ENCODE measurements at places on chromosomes 3 and 15.

- peak; percentile 43 for DNase-seq
These were observed at the start of gene GATM for GRCh38 chr15:45378149-45378912. TSS of gene GATM (minus strand) at chr15:45378544. CDS start at chr15:45378453, 91 bp downstream.

- DNase-seq: no peak
These were observed 205.6 kb downstream of the FEZF2 start for GRCh38 chr3:62167566-62168262.

- no peak for DNase-seq
These were observed 35.4 kb downstream of the CD200R1L start for GRCh38 chr3:112811131-112811884.

- no peak for DNase-seq
These were observed 143.1 kb downstream of the NR2F2 start for GRCh38 chr15:96473556-96473955.

- DNase-seq: no peak
These were observed 133.6 kb downstream of the PLD1 start for GRCh38 chr3:171676601-171677175.

DNA sequence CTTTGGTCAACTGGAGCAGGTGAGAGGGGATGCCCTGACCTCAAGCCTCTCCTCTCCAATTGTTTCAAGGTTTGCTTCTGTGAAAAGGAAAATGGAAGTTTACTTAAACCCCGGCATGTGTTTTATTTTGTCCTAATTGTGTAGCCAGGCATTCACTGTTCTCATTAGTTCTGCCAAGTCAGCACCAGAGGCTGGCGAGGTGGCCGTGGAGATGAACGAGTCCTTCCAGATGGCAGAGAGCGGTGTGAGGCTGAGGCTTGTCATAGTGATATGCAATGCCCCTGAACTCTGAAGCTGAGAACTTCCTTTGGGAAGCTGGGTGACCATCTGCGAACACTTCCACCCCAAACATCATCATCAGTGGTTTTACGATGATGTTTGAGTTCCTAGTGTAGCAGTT lies 199.6 kb downstream of the TJP1 start:
- no peak for DNase-seq

GRCh38 chr3:140274429-140274828 lies 339.4 kb downstream of the CLSTN2 start:
- DNase-seq: no peak

DNA sequence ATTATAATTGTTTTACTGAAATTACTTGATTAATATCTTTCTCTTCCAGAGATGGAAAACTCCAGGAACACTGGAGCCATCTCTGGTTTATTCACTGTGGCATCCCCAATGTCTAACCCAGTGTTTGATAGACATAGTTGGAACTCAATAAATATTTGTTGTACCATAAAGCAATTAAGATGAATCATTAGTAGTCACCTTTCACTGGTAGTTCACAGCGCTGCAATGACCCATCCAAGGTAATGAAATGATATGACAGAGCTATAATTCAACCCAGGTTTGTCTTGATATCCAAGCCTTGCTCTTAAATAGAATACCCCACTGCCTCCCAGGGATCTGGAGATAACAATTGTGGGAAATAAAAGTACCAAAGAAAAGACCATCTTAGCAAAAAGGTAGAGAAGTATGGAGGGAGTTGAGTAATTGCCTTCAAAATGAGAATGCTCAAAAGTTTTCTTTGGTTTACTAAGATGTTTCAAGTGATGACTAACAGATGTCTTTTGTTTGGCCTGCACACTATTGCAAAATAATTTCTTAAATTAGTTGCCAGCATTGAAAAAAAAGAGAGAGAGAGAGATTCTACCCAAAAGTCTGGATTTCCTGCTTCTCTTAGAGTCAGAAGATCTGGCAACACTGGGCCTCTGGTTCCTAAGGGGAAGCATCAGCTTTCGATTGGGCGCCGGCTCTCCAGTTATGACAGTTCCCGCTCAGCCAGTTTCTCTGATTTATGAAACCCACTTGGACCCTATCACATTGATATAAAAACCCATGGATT lies 348.5 kb downstream of the ERC2 start:
- no peak for DNase-seq

- DNase-seq: peak; percentile 63
These were observed at the start of gene GPR171 for GRCh38 chr3:151203051-151203420. TSS of gene GPR171 (minus strand) at chr3:151203216. CDS start at chr3:151199386, 3,830 bp downstream.

- no peak for DNase-seq
These were observed 178.3 kb downstream of the CNTN3 start for GRCh38 chr3:74436184-74436583.

- DNase-seq: no peak
These were observed 130.0 kb downstream of the DMXL2 start for GRCh38 chr15:51492528-51492927.

- DNase-seq: no peak
These were observed 530.8 kb downstream of the FOXP1 start for GRCh38 chr3:71052716-71053115.

- no peak for DNase-seq
These were observed 55.4 kb downstream of the CCNL1 start for GRCh38 chr3:157104521-157104920.

All from activated CD4-positive, alpha-beta T cell treated with anti-CD3 and anti-CD28 coated beads, Interleukin-2, amount 50 U/mL, for 4 hours (primary cell).